ENCODE measurements at places on chromosomes 7 and 10. TPM values are rescaled to one million over a fixed set of nuclear protein-coding genes. Genes with fewer than 3 reads are reported as not detected.

SPDYE11 gene
- not detected for total RNA-seq

SLC13A1 gene
- not detected for total RNA-seq

MRPS33 gene
- total RNA-seq = 136 TPM

KLF14 gene
- 0.69 TPM for total RNA-seq

SERPINE1 gene
- total RNA-seq = 0.27 TPM

FOXI2 gene
- not detected for total RNA-seq

TMEM178B gene
- total RNA-seq = 0.48 TPM

GPR141 gene
- total RNA-seq = not detected

CLDN12 gene
- 143 TPM for total RNA-seq

ORC5 gene
- 68.0 TPM for total RNA-seq

CLCN1 gene
- not detected for total RNA-seq

EN2 gene
- total RNA-seq = 2.2 TPM

TMEM229A gene
- total RNA-seq = 1.5 TPM

CCL24 gene
- total RNA-seq = not detected

TUBAL3 gene
- not detected for total RNA-seq

TFR2 gene
- total RNA-seq = 0.29 TPM

OR2A7 gene
- total RNA-seq = 0.27 TPM

SMIM30 gene
- 248 TPM for total RNA-seq

GRCh38 chr10:106795619-106796018 lies 368.9 kb downstream of the SORCS1 start:
- peak; percentile 50 for DNase-seq

DNA sequence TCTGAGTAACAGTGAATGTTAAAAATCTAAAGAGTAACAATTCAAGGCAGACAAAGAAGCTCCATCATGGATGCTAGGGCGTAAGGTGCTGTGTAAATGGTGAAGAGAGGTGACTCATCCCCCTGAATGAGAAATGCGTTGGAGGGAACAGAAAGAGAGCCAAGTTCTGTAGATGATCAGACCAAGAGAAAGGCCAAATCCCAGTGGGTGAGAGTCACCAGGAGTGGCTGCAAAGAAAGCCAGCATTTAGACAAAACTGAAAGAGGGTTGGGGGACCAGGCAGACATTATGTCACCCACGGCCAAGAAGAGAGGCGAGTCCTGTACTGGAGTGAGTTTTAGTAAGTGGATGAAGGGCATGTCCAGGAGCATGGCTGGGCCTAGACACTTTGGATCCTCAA lies 153.1 kb downstream of the TRIL start:
- no peak for DNase-seq

- no peak for DNase-seq
Measured at GRCh38 chr7:73345951-73346350, 18.0 kb downstream of the FKBP6 start.

DNA sequence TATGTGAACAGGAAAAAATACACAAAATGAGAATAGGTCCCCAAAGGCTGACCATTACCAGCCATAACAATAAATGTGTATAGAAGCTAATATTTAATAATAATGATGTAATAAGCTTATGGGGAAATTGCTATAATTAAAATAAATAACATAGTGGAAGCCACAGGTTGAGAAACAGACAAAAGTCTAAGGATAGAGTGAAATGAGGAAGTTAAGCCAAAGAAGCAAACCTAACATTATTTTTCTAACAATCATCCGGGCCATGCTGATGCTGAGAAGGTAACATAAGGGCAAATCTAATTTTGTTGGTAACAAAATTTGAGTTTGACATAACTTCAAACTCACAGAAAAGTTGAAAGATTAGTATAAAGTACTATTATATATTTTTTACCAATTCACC lies 115.9 kb downstream of the MICU1 start:
- DNase-seq = no peak

- DNase-seq = no peak
Measured at GRCh38 chr7:139725077-139725476, 52.7 kb downstream of the HIPK2 start.

GRCh38 chr10:132397671-132398565 lies 918 bp downstream of the PWWP2B start:
- no peak for DNase-seq

DNA sequence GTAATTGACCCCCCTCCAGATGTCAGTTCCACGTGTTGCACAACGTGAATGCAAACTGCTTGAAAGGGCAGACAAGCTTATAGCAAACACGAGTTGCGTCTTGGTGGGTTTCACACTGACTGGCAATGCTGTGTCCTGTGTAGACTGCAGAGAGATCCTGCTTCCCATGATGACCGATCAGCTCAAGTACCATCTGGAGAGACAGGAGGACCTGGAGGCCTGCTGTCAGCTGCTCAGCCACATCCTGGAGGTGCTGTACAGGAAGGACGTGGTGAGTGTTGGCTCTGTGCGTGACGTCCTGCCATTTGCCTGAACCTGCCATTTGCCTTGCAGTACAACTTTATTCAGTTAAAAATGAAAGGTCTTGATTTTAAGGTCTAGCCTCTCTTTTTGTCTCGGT lies 71.1 kb downstream of the INSYN2A start:
- DNase-seq = no peak

DNA sequence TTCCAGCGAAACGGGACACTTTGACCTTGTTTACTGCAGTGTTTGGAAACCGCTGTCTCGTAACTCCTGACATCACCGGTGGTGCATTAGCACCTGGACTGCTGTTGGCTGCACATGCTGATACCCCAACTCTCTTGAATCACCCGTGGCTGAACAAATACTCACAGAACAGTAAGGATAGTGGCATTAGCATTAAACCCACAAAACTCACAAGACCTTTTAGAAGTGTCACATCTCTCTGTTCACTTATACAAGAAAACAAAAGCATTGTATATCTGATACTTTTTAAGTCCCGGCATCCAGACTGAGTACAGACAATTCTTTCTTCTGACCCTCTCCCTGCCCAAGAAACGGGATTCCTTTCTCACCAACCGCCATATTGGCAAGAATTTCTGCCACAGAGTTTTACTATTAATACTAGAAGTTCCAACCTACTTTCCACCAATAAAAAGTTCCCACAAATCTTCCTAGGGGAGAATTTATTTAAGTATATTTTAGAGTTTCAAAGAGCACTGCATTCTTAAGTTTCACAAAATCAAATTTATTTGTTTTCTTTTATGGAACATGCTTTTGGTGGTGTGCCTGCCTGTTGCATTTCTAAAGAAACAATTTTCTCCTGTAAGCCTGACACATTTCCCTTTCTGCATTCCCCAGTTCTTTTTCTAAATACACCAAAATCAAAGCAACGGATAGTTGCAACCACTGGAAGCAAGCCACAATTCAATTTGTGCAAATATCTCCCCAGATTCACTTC lies 208.4 kb upstream of the KLF14 start:
- DNase-seq = peak; percentile 73

- peak; percentile 29 for DNase-seq
Measured at GRCh38 chr7:105885387-105886111, 9.2 kb upstream of the ATXN7L1 start.

GRCh38 chr10:35343739-35344138 lies 7.4 kb downstream of the CCNY start:
- DNase-seq = no peak

DNA sequence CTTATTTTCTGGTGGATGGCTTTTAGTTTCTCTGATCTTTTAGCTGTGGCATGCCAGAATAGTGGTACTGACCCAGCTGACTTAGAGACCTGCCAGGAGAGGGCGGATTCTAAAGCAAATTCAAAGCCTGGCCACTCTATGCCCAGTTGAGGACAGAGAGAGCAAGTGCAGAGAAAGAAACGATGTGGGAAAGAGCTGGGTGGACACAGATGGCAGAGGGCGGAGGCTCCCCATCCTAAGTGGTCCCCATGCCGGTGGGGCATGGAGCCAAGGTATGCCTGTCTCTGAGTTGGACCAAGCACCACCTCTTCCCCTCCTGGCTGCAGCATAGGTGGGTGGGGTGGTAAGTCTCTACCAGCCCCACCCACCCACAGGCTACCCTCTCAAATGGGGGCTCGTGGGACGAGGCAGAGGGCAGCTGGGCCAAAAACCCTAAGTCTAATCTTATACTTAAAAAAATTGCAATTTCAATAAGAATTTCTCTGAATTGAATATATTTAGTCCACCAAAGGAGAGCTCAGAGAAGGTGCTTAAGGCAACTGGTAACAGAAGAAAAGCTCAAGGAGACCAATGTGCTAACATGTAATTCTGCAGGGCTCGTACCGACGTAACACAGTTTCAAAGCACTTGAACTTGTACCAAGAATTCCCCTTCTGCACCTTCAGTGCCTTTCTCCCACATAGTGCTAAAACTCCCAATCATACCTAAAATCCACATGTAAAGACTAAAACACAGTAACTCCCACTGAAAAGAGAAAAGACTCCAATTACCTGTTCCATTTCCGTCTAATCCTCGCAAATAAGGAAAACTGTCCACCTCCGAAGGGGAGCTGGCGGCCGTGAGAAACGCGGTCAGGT lies 85.7 kb upstream of the NMT2 start:
- no peak for DNase-seq

DNA sequence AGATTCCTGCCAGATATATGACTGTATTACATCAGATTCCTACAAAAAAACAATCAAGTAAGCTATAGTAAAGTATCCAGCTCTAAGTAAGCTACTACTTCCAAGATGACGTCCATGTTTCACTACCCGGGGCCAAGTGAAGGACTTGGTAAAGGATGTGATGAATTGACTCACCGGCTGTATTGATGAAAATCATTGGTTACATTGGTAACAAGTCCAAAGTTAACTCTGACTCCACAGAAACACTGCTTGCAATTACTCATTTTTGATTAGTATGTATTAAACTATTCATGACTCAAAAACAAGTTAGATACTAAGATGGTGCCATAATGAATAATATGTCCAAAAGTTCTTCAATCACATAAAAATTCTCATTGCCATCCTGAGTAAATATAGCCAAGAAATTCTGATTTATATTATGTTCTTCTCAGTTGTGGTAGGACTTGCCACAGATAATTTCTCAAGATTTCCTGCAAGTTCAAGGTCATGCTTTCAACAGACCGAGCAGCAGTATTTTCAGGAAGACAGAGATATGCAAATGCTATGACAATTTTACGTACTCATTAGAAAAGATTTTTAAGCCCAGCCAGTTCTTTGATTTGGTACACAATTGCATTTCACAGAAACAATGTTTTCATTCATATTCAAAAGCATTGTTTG lies 12.6 kb upstream of the DNAJC1 start:
- no peak for DNase-seq

GRCh38 chr10:8767591-8767990 lies 713.1 kb downstream of the GATA3 start:
- DNase-seq = no peak

GRCh38 chr10:28806951-28807759 lies 129.8 kb downstream of the BAMBI start:
- DNase-seq = no peak

GRCh38 chr10:110617425-110618229 lies 26.5 kb upstream of the RBM20 start:
- no peak for DNase-seq

- DNase-seq = peak; percentile 41
Measured at GRCh38 chr7:121049028-121049791, 60.7 kb downstream of the CPED1 start.

DNA sequence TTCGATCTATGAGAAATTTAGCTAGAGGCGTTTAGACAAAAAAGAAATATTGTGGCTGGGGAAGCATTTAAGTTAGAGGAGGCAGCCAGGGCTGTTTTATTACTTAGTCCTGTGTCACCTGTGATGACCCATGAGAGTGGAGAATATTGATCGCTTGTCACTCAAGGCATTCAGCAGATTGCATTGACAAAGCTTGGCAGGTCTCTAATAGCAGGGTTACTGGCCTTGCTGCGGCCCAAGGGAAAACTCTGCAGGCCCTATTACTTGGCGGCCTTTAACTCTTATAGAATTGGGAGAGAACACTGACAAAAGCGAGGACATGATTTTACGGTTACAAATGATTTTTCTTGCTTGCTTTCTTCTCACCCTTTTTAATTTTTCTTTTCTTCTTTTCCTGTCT lies 473.5 kb downstream of the AUTS2 start:
- no peak for DNase-seq

- no peak for DNase-seq
Measured at GRCh38 chr10:120490288-120490687, 33.3 kb downstream of the PLPP4 start.

DNA sequence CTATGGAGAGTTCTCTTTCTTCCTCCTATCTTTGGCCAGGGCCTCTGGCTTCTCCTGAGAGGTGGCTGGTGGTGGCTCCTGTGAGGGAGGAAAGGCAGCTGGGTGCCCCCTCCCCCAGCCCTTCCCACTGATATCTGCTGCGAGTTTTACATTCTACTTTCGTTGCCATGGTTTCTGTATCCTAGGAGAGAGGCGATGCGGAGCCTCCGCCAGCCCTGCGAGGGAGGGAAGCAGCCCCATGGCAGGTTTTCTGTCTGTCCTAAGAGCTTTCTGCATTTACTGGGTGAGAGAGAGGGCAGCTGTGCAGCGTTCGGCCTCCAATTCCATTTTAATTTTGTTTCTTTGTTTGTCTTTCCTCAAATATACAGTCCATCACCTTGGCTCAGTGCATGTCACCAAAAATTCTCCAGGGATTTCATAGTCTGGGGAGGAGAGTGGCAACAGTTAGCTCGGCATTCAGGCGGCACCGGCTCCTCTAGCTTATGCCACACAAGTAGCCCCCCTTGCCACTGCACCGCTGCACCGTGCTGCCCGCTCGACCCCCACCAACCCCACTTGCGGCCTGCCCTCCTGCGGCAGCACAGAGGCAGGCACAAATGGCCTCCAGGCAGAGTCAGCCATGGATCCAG lies 20.4 kb downstream of the DNAJB12 start:
- DNase-seq = no peak

- DNase-seq = no peak
Measured at GRCh38 chr10:4596951-4597350, 229.1 kb upstream of the AKR1E2 start.

- no peak for DNase-seq
Measured at GRCh38 chr7:16619979-16620408, 25.6 kb downstream of the ANKMY2 start.

- no peak for DNase-seq
Measured at GRCh38 chr7:51263631-51264484, 52.8 kb downstream of the COBL start.

- no peak for DNase-seq
Measured at GRCh38 chr10:12875100-12875499, 126.4 kb downstream of the CCDC3 start.

GRCh38 chr10:68235581-68235980 lies 3.7 kb upstream of the ATOH7 start:
- no peak for DNase-seq

GRCh38 chr7:129435414-129435829 lies 1.2 kb downstream of the STRIP2 start:
- DNase-seq = no peak

GRCh38 chr7:2706685-2707126 lies 18.7 kb downstream of the AMZ1 start:
- DNase-seq = no peak

GRCh38 chr10:102710609-102711008 lies 3.6 kb downstream of the ARL3 start:
- DNase-seq = no peak

DNA sequence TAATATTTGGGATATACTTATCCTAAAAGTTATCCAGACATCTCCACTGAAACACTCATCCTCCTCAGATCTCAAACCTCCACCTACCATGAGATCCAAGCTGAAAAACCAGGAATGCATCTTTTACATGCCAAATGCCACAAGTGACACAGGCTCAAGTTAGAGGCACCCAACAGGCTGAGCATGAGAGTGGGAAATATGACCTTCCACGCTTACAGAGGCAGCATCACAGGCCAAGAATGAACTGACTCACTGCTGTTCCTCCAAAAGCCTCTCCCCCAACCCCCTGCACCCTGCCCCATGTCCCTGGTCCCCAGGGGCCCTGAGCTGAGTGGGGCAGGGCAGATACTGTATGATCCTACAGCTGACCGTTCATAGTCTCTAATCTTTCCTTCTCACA lies 4.8 kb upstream of the MTPAP start:
- no peak for DNase-seq

GRCh38 chr10:101020427-101021075 lies 10.4 kb downstream of the PDZD7 start:
- no peak for DNase-seq

Data from SK-MEL-5 (cell line).